ENCODE measurements at places on chromosomes 13 and 19.

GRCh38 chr13:102233566-102234208 is 168.2 kb downstream of the FGF14 start:
- DNase-seq = no peak

DNA sequence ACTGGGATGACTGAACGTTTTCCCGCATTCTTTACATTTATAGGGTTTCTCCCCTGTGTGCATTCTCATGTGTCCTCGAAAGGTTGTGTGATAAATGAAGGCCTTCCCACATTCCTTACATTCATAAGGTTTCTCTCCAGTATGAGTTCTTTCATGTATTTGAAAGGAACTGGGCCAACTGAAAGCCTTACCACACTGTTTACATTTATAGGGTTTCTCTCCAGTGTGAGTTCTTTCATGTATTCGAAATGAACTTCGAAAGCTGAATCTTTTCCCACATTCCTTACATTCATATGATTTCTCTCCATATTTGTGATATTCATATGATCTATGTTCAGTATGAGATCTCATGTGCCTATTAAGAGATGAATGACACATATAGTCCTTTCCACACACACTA is 19.4 kb downstream of the ZNF709 start:
- DNase-seq = no peak

GRCh38 chr13:33728271-33729037 is 89.5 kb upstream of the RFC3 start:
- DNase-seq = no peak

GRCh38 chr19:29266603-29267002 is 53.7 kb upstream of the UQCRFS1 start:
- DNase-seq = no peak

DNA sequence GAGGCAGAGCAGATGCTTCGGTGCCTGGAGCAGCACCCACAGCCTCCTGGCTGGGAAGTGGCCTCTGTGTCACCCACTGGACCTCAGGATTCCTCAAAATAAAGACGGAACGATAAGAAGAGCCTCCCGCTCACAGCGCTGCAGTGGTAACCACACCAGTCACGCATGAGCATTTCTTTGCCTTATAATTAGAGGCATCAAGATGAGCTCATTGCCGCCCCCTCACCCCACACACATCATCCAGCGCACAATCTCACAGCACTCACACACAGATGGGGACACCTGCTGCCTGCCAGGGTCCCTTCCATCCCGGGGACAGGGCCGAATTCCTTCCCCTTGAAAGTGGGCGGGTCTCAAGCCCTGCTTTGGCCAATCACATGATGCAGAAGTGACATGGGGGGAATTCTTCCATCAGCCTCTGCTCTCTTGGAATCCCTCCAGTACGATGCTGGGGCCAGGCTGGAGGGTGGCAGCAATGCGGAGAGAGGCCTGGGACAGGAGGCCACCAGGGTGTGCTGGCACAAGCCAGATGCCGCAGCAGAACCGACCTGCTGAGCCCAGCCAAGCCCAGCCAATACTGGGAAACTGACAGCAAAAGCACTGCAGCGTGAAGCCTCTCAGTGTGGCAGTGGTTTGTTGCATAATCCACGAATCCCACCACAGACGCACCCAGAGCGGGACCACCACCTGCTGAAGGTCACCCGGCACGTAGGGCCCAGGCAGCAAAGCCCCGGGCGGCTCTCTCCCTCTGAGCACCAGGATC is 16.0 kb downstream of the PIP5K1C start:
- DNase-seq = no peak

- DNase-seq = no peak
These were observed 51.7 kb upstream of the SERPINE3 start for GRCh38 chr13:51287758-51288157.

GRCh38 chr19:39582442-39582841 is 19.9 kb upstream of the LGALS13 start:
- no peak for DNase-seq

Data from activated CD8-positive, alpha-beta memory T cell treated with anti-CD3 and anti-CD28 coated beads for 1 hour (primary cell).